Caco-2 (cell line): ENCODE measurements at places on chromosomes 1 and 21.

- peak; percentile 56 for DNase-seq
These were observed 16.4 kb upstream of the RAB29 start for GRCh38 chr1:205791568-205792180.

GRCh38 chr1:205626216-205626615 is 5.6 kb downstream of the ELK4 start:
- no peak for DNase-seq

- no peak for DNase-seq
These were observed 4.1 kb upstream of the ACOT11 start for GRCh38 chr1:54543729-54544496.

GRCh38 chr1:59026472-59026948 is 242.7 kb upstream of the JUN start:
- no peak for DNase-seq

DNA sequence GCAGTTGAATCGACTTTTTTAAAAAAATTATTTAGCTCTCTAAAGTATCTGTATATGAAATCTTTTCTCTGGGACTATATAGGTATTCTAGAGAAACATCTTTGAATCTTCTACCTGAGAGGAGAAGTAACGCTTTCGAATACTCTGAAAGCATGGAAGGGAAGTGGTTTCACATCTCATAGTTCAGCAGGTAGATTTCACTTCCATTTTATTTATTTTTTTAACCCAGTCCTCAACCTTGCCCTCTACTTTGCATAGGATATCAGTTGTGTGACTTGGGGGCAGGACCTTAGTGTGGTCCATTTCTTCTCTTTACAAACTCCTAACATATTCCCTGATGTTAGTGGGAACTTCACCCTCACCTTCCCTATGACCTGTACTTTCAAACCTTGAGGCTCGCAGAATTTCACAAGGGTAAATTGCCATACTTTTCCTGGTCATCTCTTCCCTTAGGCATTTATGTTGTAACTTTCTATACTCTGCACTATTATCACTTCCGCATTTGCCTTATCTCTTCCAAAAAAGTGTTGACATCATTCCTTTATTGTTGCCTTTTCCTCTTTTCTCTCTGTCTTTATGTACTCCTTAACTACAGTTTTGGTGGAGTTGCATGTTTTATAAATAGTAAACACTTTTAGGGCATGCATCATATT is 1208.5 kb upstream of the ADGRL4 start:
- DNase-seq: no peak

GRCh38 chr1:154842635-154843034 is 27.4 kb downstream of the KCNN3 start:
- DNase-seq: no peak

- DNase-seq: no peak
These were observed at the start of gene GFI1 for GRCh38 chr1:92486251-92487077. GFI1 (minus strand) TSS chr1:92486925; CDS start chr1:92483487, 3,438 bp downstream.

DNA sequence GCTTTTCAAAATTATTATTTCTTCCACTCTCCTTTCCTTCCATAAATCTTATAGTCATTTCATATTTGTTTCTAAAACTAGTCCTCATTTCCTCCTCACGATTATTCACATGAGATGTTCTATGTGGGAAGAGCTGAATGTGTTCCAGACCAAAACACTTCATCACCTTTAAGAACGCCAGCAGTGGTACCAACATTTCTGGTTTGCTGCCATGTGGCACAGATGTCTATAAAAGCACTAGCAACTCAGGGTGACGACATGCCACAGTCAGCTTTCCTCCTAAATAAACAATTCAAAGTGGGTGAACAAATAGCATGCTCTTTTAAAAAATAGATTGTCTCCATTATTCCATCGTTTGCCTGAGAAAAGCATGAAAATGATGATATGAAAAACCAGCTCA is 1217.8 kb upstream of the ADGRL2 start:
- no peak for DNase-seq

GRCh38 chr1:30153743-30154449 is 569.5 kb downstream of the MATN1 start:
- no peak for DNase-seq

- DNase-seq: no peak
These were observed 1.2 kb downstream of the ATP1B1 start for GRCh38 chr1:169107603-169108208.
